Naive B cell (primary cell): ENCODE measurements at places on chromosomes 3 and 15.

- DNase-seq, result no peak
- no peaks in the 10 kb centered on the region for H3K27me3 ChIP-seq
- peaks cover 39% of the 10 kb centered on the region for H3K4me1 ChIP-seq
These were observed 20.0 kb upstream of the CHD2 start for GRCh38 chr15:92879949-92880725.

GRCh38 chr3:45084361-45084760 is 58.3 kb downstream of the CLEC3B start:
- H3K27ac ChIP-seq, result no peak overlapping the region
- H3K36me3 ChIP-seq, result no peaks in the 10 kb centered on the region
- H3K27me3 ChIP-seq, result no peaks in the 10 kb centered on the region
- no peak for DNase-seq

- peak overlapping the region; percentile 74 for H3K4me3 ChIP-seq
- DNase-seq, result no peak
- H3K36me3 ChIP-seq, result no peaks in the 10 kb centered on the region
- H3K27ac ChIP-seq, result peak overlapping the region; percentile 73
These were observed 1.7 kb downstream of the INAFM2 start for GRCh38 chr15:40325188-40325587.

DNA sequence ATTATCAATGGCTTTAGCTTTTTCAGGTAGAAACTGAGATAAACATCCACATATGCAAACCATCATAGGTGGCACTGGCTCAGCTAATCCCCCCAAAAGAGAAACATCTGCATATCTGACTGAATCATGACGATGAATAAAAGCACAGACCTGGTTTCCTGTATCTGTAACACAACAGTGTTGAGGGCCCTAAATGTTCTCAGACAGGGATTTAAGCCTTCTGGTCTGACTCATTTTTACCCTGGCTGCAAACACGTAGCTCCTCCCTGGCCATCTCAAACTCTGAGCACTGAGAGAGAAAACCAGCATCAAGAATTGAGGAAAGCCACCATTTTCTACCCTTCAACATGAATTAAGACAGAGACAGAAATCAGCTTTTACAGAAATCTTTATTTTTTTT is 35.2 kb downstream of the GLB1 start:
- peak overlapping the region; percentile 88 for H3K27ac ChIP-seq
- peak overlapping the region; percentile 51 for H3K4me3 ChIP-seq
- H3K4me1 ChIP-seq, result peaks cover 33% of the 10 kb centered on the region
- DNase-seq, result no peak
- no peaks in the 10 kb centered on the region for H3K27me3 ChIP-seq

- no peak overlapping the region for H3K4me3 ChIP-seq
- no peak overlapping the region for H3K27ac ChIP-seq
- H3K36me3 ChIP-seq, result no peaks in the 10 kb centered on the region
- H3K4me1 ChIP-seq, result no peaks in the 10 kb centered on the region
- H3K27me3 ChIP-seq, result peaks cover 6% of the 10 kb centered on the region
- DNase-seq, result no peak
These were observed 201.4 kb downstream of the SSR3 start for GRCh38 chr3:156353563-156353962.

DNA sequence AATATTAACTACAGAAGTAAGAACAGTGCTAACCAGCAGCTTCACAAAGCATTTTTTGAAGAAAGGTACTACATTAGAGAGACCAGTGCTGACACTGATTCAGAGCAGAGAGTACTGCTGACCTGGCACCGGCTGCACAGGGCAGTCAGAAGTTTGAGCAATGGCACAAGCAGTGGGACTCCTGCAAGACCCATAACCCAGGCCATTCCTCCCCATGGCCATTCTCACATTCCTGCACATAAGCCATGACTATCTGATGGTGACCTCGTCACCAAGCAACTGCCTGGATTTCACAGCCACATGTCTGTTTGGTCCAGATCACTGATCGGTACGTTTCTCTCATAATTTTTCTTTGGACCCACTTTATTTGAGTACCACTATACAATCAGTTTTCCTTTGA is 88.7 kb downstream of the GPR156 start:
- no peaks in the 10 kb centered on the region for H3K4me1 ChIP-seq
- H3K36me3 ChIP-seq, result no peaks in the 10 kb centered on the region
- no peak overlapping the region for H3K4me3 ChIP-seq
- no peaks in the 10 kb centered on the region for H3K27me3 ChIP-seq

- no peak overlapping the region for H3K4me3 ChIP-seq
- no peak overlapping the region for H3K27ac ChIP-seq
- H3K27me3 ChIP-seq, result no peaks in the 10 kb centered on the region
- H3K36me3 ChIP-seq, result no peaks in the 10 kb centered on the region
- no peaks in the 10 kb centered on the region for H3K4me1 ChIP-seq
These were observed 28.6 kb downstream of the PLD1 start for GRCh38 chr3:171781711-171782127.

DNA sequence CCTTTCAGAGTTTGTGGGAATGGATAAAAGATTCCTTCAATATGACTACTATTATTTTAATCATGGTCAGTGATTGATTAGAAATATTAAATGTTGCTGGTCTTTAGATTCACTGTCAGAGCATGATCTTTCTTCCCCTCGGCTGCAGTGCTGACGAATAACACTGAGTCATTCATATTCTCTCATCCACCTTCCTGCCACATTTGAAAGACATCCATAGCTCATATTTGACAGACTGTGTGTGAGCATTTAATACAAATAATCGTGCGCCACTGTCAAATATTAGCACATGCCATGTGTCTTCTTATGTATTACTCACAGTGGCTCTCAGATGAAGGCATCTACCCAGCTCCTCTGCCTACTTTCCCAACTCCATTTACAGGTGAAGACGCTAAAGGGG is 476.5 kb upstream of the TPRG1 start:
- no peak for DNase-seq

DNA sequence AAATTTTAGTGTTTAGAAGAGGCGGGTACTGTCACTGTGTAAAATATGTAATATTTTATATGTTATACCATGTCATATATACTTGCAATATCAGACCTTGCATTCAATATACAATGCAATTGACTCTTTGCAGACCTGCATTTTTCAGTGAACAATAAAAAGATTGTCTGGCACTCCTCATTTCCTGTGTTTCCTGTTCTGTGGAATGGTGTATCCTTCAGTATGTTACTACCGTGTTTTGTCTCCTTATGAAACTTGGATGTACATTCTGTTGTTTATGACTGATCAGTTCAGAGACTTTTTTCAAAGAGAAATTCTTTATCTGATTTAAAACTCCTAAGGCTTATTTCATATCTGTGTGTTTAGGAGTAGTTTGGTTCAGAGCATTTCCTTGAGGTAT is 31.5 kb downstream of the APH1B start:
- peaks cover 18% of the 10 kb centered on the region for H3K36me3 ChIP-seq
- no peak overlapping the region for H3K27ac ChIP-seq

- H3K4me1 ChIP-seq, result no peaks in the 10 kb centered on the region
- no peak overlapping the region for H3K27ac ChIP-seq
- H3K4me3 ChIP-seq, result no peak overlapping the region
- DNase-seq, result no peak
- H3K27me3 ChIP-seq, result no peaks in the 10 kb centered on the region
These were observed 6.9 kb upstream of the PRC1 start for GRCh38 chr15:91001209-91001608.

- no peaks in the 10 kb centered on the region for H3K36me3 ChIP-seq
- no peak overlapping the region for H3K4me3 ChIP-seq
- peaks cover 9% of the 10 kb centered on the region for H3K4me1 ChIP-seq
These were observed 17.4 kb downstream of the NBEAL2 start for GRCh38 chr3:46996689-46997452.

- no peaks in the 10 kb centered on the region for H3K36me3 ChIP-seq
- H3K27ac ChIP-seq, result no peak overlapping the region
- DNase-seq, result no peak
- H3K27me3 ChIP-seq, result no peaks in the 10 kb centered on the region
- H3K4me3 ChIP-seq, result no peak overlapping the region
- no peaks in the 10 kb centered on the region for H3K4me1 ChIP-seq
These were observed 10.2 kb upstream of the TMEM212 start for GRCh38 chr3:171832989-171833388.

DNA sequence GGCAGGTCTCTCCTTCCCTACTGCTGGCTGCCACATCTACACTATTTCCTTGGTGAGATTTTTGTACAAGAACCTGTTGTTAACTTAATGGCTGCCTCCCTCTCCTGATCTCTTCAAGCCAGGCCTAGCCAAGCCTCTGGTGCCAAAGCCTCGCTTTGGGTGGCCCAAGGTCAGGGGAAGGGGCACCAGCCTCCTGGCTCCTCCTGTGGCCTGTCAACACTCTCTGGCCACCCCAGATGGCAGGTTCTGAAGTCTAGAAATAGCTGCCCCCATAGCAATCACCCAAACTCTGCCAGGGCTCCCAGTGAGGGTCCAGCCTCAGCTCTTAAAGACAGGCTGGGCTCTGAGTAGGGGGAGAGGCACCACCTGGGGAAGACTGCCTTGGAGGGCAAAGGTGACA is 5.0 kb downstream of the IFRD2 start:
- no peak overlapping the region for H3K4me3 ChIP-seq
- H3K4me1 ChIP-seq, result peaks cover 8% of the 10 kb centered on the region
- H3K27ac ChIP-seq, result no peak overlapping the region
- H3K27me3 ChIP-seq, result no peaks in the 10 kb centered on the region
- DNase-seq, result no peak

DNA sequence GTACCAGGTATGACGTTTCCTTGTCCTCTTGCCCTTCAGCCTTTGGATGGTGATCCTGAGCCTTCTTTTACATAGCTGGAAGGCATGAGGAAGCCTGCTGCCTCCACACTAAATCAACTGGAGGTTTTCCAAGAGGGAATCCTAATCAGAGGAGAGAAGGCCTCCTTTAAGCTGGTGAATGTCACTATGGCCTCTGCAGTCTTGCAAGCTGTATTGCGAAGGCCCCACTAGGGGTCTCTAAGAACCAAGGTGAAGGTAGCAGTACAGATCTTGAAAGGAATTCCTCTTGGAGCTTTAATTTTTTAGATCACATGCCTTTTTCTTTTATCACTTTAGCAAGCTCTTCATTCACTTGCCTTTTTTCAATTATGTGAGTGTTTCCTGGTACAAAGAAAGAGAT is 119.2 kb downstream of the GHSR start:
- H3K36me3 ChIP-seq, result no peaks in the 10 kb centered on the region
- H3K4me1 ChIP-seq, result no peaks in the 10 kb centered on the region
- H3K27ac ChIP-seq, result no peak overlapping the region

DNA sequence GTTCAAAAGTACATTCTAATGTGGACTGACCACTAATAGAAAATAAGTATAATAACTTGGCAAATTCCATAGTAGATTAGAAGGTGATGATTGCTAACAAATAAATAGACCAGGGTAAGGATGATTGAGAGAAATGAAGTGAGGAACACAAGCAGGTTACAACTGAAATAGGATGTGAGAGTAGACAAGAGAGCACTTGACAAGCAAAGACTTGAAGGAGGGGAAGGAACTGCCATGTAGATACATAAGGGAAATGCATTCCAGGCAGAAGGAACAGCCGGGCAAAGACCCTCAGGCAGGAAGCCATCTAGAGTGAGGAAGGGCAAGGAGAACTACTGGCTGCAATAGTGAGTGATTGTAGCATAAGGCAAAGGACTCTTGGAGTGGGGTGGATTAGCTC is 5.0 kb downstream of the PLA1A start:
- H3K4me3 ChIP-seq, result no peak overlapping the region
- no peaks in the 10 kb centered on the region for H3K4me1 ChIP-seq
- H3K27ac ChIP-seq, result no peak overlapping the region
- H3K36me3 ChIP-seq, result no peaks in the 10 kb centered on the region
- H3K27me3 ChIP-seq, result peaks cover 10% of the 10 kb centered on the region
- DNase-seq, result no peak

- no peak overlapping the region for H3K27ac ChIP-seq
- H3K4me1 ChIP-seq, result no peaks in the 10 kb centered on the region
- DNase-seq, result no peak
- no peaks in the 10 kb centered on the region for H3K36me3 ChIP-seq
These were observed 36.2 kb downstream of the FAM174B start for GRCh38 chr15:92619145-92620101.

DNA sequence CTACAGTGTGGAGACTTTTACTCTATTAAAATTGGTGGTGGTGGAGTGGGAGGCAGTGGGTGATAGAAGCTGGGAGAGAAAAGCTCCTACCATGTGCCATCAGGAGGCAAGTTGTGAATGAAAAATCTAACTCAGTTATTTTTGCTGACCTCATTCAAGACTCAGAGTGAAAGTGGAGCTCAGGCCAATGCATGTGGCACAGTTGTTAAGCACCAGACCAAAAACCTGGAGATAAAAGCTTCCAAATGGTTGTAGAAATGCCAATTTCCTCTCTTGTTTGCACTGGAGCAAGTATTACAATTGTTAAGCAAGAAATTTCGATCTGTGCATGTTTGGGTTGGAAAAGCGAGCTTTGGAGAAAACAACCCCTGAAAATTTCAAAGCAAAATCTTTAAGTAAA is 81.5 kb upstream of the PRICKLE2 start:
- H3K27ac ChIP-seq, result no peak overlapping the region
- no peak for DNase-seq
- H3K27me3 ChIP-seq, result no peaks in the 10 kb centered on the region
- no peaks in the 10 kb centered on the region for H3K4me1 ChIP-seq
- no peaks in the 10 kb centered on the region for H3K36me3 ChIP-seq
- no peak overlapping the region for H3K4me3 ChIP-seq

DNA sequence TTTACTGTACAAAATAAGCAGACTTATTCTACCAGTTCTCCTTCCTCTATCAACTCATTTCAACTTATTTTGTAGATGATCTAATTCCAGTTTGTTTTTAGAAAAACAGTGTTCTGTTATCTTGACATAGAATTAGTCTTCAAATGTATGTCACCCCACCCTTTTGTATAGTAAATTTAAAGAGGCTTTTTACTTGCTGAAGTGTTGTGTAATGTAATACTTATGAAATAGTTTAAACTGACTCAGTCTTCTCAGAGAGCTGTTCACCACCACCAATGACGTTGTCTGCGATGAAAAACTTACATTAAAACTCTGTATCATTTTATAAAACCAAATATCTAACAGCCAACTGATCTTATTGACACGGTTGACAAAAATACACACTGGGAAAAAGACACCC is 82.9 kb downstream of the RAP2B start:
- peaks cover under 1% of the 10 kb centered on the region for H3K4me1 ChIP-seq
- peaks cover 6% of the 10 kb centered on the region for H3K36me3 ChIP-seq
- H3K4me3 ChIP-seq, result no peak overlapping the region
- H3K27me3 ChIP-seq, result peaks cover 6% of the 10 kb centered on the region
- no peak for DNase-seq

DNA sequence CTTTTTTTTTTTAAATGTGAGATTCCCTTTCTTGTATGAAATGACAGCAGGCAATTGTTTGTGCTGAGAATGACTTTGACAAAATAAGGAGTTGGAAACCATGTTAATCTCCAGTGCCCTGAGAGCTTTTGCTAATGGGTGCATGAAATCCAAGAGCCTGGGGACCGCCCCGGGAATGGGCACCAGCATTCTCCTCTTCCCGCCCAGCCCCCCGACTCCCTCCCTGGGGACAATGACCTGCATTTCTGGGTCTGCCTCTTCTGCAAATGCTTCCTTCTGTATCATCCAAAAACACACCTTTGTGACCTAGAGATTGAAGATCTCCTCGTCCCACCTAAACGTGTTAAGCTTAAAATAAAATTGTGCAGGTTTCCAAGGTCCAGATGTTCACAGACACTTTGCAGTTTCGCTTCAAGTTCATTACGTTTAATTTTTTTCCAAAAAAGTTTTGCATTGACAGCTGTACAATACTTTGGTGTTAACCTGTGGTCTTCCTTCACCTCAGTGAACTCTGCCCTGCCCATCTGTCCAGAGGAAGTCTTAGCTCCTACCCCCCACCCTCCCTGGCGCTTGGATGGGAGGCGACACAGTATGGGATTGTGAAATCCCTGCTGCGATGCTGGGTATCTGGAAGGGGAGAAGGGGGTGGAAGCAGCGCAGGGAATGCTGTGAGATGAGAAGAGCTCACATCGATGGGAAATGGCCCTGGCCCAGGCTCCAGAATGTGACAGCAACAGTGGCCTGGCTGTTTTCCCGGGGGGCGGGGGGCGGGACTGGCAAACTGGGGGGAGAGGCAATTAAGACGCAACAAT is 50.1 kb downstream of the TLE3 start:
- peaks cover 2% of the 10 kb centered on the region for H3K4me1 ChIP-seq
- no peak for DNase-seq
- H3K36me3 ChIP-seq, result peaks cover 53% of the 10 kb centered on the region
- no peak overlapping the region for H3K4me3 ChIP-seq
- no peaks in the 10 kb centered on the region for H3K27me3 ChIP-seq
